ENCODE measurements at places on chromosomes 5 and 9.

GRCh38 chr5:109947667-109948066 is 257.9 kb downstream of the MAN2A1 start:
- no peak for DNase-seq

DNA sequence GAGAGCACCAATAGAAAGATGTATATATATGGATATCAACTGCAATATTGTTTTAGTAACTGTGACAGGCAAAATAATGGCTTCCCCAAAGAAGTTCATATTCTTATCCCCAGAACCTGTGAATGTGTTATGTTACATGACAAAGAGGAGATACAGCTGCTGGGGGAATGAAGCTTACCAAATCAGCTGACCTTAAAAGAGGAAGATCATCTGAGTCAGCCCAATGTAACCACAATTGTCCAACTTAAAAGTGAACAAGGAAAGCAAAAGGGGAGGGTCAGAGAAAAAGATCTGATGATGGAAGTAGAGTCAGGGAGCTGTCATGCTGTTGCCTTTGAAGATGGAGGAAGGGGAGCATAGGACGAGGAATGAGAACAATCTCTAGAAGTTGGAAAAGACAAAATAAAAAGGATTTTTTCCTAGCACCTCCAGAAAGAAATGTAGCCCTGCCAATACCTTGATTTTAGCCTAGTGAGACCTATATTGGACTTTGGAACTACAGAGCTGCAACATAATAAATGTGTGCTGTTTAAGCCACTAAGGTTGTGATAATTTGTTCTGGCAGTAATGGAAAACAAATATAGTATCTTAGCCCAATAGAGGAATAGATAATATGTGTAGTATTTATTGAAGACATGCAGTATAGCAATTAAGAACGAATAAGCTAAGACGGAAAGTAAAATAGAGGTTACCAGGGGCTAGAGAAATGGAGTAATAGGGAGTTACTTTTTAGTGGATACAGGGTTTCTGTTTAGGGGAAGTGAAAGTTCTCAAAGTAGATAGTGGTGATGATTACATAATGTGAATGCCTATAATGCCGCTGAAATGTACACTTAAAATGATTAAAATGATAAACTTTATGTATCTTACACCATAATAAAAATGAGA is 115.9 kb downstream of the PIK3R1 start:
- no peak for DNase-seq

- no peak for DNase-seq
Measured at GRCh38 chr5:59021286-59021673, 438.4 kb downstream of the RAB3C start.

DNA sequence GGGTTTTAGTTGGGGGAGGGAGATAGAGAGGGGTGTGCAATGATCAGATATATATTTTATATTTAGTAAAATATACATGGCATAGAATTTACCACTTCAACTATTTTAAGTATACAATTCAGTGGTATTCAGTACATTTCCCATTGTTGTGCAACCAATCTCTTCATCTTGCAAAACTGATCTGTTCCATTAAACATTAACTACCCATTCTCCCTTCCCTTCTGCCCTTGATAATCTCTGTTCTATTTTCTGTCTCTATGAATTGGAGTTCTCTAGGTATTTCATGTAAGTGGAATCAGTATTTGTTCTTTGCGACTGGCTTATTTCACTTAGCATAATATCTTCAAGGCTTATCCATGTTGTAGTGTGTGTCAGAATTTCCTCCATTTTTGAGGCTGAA is 38.6 kb downstream of the TGFBI start:
- DNase-seq = no peak

- DNase-seq = no peak
Measured at GRCh38 chr5:96198356-96199058, 234.5 kb downstream of the PCSK1 start.

DNA sequence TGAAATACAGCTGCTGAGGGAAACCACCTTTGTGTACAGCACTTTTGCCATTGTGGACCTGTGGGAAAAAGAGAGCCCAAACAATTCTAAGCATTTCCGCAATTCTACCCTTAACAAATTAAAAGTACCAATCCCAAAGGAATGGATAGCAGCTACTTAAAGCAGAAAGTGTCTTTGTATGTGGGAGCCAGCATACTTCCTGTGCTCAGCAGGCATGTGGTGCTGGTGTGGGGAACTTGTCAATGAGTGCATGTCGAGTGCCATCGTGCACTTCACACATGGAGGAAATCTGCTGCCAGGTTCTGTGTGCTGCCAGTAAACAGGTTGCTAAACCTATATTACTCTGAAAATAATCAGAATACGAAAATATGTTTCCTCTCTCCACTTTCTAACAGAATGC is 399.0 kb downstream of the LRRC70 start:
- no peak for DNase-seq

- no peak for DNase-seq
Measured at GRCh38 chr5:5810461-5810860, 388.0 kb downstream of the ICE1 start.

- DNase-seq = no peak
Measured at GRCh38 chr5:3596261-3596825, 711 bp downstream of the IRX1 start.
